ENCODE measurements at places on chromosomes 2 and 18.

DNA sequence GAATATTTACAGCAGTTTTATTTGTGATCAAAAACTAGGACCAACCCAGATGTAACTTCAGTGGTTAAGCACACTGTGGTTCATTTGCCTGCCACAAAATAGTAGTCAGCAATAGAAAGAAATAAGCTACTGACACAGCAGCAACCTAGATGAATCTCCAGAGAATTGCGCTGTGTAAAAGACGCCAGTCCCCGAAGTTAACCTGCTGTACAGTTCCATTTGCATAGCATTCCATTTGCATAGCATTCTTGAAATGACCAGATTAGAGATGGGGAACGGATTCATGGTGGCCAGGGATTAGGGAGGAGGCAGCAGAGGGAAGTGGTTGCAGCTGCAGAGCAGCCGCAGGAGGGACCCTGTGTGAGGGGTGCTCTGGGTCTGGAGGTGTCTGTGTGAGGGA lies 39.3 kb upstream of the NFATC1 start:
- no peak for DNase-seq

DNA sequence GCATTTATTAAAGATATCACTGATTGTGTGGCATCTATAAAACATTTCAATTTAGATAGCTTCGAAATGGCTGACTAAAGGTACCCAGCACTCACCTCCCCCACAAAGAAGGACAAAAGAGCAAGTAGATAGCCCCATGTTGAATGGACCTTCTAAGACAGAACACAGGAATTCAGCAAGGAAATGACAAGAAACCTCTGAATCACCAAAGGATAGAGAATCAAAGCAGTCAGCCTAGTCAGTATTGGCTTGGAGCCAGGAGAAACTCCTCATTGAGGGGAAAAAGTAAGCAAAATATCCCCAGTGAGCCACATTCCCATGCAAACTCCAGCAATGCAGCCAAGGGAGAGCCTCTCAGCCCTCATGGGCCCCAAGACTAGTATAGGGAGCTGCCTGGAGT lies 113.7 kb downstream of the BARD1 start:
- no peak for DNase-seq

GRCh38 chr2:42872721-42873120 lies 80.3 kb upstream of the HAAO start:
- DNase-seq: no peak

- no peak for DNase-seq
Measured at GRCh38 chr2:60849187-60849586, 32.2 kb upstream of the REL start.

- no peak for DNase-seq
Measured at GRCh38 chr2:9799011-9799596, 44.2 kb upstream of the TAF1B start.

GRCh38 chr2:120438301-120439066 lies 92.5 kb downstream of the INHBB start:
- DNase-seq: no peak

GRCh38 chr2:44016282-44016681 lies 20.5 kb upstream of the LRPPRC start:
- DNase-seq: peak; percentile 61

- no peak for DNase-seq
Measured at GRCh38 chr18:67924656-67925055, 408.1 kb upstream of the DSEL start.

DNA sequence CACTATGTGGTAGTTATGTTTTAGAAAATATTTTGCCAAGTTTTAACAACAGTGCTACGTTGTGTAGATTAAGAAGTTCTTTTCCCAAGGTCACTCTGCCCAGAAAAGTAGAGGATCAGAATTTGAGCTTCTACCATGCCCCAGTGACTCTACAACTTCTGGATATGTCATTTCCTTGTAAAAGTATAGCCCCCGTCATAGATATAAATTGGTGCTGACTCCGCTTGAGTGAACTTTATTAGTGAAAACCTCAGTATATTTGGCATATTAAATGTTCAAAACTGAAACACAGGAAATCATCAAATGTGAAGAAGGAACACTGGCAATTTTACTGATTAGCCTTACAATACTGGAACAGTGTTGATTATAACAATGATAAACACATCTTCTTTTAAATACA lies 256.7 kb upstream of the UBE2E3 start:
- no peak for DNase-seq

DNA sequence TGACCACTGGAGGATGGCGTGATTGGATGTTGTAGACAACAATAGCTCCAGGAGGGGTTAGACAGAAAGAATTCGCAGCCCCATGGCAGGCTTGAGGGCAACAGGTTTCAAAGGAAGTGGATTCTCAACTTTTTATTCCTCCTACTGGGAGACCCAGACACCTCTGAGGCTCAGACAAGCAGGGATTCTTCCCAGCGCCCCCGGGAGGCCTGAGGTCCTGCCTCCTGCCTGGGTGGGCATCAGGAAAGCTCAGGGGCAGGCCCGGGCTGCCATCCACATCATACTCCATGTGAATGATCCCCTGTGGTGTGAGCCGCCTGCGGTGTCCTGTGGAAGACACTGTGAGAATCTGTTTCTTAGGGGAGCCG lies 203.5 kb downstream of the CYP26B1 start:
- no peak for DNase-seq

- DNase-seq: no peak
Measured at GRCh38 chr2:129909651-129910418, 69.6 kb upstream of the RAB6C start.

DNA sequence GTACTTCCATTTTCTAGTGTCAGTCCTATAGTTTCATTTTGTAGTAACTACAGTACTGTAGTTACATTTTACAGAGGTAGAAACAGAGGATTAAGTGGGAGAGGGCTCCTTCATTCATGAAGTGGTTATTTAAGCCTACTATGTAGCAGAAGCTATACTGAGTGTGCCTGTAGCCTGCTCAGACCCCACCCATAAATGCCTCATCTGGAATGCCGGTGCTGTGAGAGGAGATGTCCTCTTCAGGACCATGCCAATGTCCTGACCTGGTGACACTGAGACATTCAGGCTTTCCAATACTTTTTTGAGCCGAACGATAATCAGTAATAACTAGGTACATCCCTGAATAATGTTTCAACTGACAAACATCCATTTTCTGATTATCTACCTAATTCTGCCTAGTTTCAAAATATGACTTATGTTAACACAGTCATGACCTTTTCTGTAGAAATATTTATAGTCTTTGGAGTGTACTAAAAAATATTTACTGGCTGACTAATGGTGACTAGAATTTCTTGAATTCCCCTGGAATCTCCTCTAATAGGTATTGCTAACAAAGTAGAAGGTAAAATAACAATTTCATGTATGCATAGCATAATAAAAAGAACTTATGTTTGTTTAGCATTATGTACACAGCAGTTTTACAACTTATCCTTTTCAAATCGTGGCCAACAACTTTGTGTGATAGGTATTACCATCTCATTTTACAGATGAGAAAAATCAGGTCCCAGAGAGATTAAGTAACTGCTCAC lies 10.2 kb upstream of the ARHGAP28 start:
- DNase-seq: no peak

DNA sequence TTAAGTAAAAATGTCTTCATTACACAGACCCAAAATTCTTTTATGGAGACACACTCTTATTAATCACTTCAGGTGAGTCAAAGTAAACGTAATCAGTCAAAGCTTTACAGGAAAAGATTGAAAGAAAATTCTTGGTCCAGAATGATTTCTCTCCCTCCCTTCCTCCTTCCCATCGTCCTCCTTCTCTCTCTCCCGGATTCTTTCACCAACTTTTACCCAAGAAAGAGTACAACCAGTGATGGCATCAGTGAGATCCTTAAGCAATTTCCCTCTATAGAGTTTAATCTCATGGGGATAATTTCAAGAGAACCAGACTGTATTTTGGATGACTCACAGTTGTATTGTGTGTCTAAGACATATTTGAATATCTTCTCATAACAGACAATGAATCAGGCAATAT lies 258.1 kb downstream of the ALK start:
- DNase-seq: no peak

- DNase-seq: no peak
Measured at GRCh38 chr2:235365743-235366142, 128.1 kb upstream of the AGAP1 start.

DNA sequence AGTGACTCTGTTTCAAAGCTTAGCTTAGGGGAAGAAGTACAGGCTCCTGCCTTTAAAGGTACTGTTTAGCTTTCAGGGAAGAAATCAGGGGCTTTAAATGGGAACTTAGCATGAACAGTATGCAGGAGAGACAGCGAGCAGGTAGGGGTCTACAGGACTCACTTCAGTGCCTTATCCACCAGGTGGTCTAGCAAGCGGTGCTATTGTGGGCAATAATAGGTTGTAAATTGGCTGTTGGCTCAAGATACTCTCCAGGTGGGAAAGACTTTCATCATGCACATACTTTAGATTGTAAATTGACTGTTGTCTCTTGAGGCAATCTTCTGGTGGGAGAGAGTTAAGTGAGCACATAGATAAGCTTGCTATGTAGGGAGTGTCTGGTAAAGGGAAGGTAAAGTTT lies 358.6 kb upstream of the DLGAP1 start:
- no peak for DNase-seq

GRCh38 chr2:48954311-48954710 lies 198.8 kb upstream of the LHCGR start:
- DNase-seq: no peak

DNA sequence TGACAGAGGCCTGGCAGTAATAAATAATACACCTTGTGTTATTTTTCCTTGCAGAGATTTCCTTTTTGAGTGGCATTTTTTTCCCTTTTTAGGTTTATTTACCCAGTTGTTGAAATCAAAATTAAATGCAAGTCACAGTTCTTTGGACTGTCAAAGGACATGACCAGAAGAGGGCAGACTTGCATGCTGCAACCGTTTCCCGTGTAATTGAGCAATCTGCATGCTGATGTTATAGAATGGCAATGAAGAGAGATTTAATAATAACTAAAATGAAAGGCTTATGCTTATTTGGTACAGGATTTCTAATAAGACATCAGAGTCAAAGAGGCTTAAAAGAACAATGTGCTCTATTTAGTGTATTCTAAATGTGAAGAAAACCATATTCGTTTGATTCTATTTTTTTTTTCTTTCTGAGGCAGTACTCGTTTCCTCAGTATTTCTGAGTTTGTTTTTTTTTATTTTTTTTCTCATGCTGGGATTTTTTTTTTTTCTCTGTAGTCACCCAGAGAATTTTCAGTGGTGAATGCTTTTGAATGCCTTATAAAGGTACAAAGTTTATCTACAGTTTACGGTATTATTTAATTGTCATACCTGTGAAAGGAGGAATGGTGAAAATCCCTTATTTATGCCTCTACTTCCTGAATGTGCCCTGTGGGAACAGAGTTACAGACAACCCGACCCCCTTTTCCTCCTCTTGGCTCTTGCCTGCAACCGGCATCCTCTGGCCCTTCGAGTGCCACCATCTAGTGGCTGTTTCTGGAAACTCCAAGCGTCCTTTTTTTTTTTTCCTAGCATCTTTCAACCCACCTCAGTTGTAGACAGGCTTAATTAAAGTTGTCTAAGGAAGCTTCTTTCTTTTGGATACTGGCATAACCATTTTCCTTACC lies 368.5 kb downstream of the LRRTM1 start:
- peak; percentile 19 for DNase-seq

DNA sequence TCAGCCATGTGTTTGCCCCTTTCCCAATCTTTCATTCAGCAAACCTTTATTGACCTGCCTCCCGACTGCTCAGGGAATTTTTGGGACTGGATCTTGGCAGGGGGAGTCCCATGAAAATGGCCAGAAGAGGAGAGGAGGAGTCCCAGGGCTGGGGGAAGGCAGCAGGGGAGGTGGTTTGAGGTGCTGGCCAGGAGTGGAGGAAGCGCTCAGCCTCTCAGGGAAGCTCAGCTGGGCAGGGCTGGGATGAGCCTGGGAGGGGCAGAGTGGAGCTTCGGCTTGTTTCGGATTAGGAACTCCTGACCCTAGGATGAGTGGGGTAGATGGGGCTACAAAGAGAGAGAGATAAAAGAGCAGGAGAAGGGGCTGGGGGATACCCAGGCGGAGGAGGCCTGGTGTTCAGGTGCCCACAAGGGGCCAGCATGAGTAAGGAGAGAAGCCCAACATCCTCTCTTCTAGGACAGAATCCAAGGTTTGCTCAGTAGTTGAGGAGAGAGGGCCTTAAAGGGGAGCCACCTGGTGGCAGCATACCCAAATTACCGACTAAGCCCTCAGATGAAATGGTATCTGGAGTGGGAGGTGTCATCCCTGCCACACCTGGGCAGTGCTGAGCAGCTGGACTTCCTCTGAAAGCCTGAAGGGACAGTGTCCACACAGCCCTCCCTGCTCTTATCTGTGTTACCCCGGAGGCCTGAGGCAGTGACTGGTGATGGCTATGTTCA lies 91.1 kb downstream of the INHBB start:
- DNase-seq: peak; percentile 46

GRCh38 chr18:37179384-37179783 lies 350.5 kb downstream of the KIAA1328 start:
- DNase-seq: no peak

DNA sequence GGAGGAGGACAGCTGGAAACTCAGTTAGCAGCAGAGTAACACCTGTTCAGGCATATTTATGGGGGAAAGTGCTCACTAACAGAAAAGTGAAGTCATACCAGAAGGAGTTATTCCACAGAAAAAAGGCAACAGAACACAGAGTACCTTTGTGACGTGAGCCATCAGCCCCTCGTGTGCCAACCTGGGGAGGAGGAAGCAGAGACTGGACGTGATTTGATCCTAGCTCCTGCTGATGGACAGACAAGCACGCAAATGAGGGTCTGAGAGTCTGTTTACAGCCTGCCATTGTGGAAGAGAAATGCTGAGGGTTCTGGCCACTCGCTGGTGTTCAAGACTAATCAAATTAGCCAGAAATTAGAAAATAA lies 120.7 kb downstream of the ZNF521 start:
- DNase-seq: no peak

DNA sequence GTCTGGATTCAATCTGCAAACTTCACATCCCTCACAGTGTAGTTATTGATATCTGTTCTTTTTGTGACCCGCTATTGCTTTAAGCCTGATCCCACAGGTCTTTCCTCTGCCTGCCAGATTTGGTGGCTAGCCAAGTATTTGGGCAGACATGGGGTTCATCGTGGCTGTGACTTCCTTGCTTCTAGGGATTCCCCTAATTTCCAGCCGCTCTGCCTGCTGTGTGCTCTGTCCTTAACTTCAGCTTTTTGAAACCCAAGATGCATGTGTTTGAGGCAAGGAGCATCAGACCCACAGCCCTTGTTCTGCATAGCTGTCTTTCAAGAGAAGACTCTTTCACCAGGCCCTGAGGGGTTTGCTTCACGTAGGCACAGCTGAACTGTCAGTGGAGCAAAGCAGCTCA lies 54.2 kb downstream of the NCAPH start:
- DNase-seq: no peak

DNA sequence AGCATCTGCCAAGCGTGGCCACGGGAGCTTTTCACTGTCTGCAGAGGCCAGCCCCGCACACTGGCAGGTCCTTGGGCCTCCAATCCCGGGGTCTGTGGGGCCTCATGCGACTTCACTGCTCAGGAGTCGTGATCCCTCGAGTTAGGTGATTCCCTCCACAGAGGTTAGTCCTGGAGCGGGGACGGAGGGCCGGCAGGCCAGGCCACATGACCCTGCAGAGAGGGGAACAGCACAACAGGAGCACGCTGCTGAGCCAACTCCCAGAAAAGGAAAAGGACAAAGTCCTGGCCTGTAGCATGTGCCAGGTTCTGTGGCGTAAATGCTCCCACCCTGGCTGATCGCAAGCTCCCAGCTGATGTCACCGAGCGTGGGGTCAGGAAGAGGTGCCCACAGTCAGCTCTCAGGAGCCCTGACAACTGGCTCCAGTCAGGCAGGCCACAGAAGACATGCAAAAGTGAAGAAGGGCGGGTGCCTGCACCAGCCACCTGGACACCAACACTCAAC lies 15.3 kb upstream of the PRLH start:
- DNase-seq: no peak

GRCh38 chr18:2096551-2096950 lies 474.8 kb downstream of the METTL4 start:
- DNase-seq: no peak

- no peak for DNase-seq
Measured at GRCh38 chr2:154771664-154772284, 73.3 kb downstream of the KCNJ3 start.
